ENCODE measurements at places on chromosomes 16 and 17.

DNA sequence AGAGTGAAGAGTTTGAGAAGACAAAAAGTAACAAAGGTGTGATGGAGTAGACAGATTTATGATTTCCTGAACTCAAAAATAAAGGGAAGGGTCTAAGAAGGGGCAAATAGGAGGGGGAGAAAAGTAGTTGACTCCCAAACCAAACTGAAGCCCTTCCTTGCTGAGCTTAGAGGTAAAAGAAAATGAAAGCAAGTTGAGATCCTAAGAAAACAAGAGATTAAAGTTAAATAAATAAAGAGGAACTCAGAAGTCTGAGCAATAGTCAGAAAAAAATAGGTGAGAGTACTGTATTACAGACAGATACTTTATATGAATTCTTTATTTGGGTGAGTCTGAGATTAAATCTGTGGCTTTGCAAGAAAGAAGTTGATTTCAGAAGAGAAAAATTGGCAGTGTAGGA lies 3.3 kb upstream of the PSMD12 start:
- no peak for DNase-seq

DNA sequence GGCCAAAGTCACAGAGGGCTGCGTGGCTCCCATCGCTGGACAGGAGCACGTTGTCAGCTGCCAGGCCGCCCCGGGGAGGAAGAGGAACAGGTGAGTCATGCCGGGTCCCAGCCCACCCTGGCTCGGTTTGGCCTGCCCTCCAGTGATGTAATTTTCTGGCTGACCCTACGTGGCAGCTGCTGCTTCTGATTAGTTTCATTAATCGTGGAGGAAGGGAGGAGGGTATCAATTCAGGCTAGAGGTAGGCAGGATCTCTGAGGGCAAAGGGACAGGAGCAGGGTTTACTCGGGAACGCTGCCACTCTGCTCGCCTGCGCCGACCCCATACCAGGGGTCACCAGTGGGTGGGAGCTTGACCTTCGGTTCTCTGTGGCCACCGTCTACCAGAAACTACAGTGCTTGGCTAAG lies 11.7 kb upstream of the SPATA32 start:
- DNase-seq = no peak

DNA sequence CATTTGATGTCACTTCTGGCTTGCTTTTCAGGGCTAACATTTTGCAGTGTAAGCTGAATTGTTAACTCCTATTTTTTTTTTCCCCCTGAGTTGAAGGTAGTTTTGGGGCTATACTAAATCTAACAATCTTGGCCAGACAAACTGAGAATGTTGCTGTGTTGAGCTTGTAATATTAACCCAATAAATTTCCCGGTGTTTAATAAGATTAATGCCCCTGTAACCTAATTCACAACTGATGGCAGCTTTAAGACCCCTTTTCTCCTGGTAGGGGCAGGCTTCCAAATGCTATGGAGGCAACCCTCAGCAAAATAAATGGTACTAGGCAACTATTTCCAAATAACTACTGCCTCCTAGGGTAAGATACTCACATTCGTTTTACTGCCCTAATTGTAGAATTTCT lies 549.6 kb upstream of the KIF2B start:
- no peak for DNase-seq

DNA sequence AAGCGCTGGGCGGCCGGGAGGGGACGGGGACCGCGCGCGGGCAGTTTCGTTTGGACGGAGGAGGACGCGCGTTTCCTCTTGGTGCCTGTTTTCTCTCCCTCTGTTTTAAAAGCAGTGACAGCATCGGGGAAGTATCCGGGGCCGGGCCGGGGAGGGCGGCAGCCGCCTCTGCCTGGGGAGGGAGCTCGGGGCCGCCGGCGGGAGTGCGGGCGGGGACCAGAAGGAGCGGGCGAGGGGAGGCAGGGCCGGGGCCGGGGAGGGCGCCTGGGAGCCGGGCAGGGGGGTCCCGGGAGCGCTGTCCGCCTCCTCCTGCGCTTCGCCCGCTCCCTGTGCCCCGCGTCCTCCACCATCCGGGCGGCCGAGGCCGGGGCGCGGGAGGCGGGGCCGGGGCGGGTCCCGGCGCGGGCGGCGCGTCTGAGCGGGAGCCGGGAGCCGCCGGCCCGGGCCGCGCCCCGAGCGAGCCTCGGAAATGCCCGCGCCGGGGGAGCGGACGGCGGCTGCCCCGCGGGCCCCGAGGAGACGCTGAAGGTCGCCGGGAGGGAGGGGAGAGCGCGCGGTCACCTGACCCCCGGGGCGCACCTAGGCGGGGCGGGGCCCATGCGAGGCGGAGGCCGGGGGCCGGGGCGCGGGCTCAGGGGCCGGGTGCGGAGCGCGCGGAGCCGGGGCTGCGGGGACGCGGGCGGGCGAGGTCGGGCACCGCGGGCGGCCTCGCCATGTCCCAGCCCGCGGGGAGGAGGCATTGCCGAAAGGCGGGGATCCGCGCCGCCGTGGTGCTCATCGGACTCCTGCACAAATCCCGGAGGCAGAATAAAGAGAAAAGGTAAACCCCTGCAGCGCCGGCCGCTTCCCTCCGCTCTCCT lies 57.3 kb downstream of the RAP1GAP2 start:
- peak; percentile 84 for DNase-seq

DNA sequence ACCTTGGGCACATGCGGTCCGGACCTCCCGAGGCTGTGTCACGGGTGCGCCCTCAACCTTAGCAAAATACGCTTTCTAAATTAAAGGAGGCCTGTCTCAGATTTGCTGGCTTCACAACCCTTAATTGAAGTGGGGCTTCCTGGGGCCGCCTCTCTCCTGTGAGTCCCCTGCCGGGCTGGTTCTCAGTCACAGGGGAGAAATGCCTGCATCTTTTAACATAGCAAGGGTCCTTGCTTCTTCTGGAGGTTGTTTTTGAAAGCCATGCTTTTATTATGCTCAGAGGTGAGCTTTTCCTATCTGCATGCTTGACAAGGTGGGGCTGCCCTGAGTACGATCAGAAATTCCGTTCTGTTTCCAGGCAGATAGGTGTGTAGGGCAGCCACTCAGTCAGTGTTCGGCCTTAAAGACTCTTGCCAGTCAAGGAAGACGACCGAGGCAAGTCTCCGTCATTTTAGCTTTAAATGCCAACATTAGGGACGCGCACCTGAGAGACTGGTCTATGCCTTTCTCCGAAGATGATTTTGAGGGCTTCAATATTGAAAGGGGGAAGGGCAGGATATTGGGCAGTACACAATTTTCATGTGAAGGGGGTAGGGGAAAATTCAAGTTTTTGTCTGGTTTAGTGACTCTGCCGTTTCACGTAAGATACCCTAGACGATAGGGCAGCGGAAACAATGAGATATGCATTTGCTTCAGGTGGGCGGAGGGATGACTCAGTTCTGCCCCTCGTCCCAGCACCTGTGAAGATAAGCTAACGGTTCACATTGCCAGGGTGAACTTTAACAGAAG lies 5.5 kb upstream of the SLC7A5 start:
- DNase-seq = no peak

DNA sequence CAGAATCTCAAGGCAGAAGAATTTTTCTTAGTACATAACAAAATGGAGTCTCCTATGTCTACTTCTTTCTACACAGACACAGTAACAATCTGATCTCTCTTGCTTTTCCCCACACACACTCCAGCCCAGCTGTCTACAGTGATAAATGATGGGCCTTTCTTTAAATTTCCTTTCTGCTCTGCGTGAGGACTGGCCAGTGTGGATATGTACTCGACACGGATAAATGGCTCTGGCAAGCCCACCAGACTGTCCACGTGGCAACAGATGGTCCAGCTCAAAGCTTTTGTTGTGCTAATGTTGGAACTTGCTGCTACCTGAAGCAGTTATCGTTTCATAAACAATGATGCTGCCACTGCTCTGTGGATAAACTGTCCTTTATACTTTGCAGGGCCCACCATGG lies 410.7 kb downstream of the TMEM114 start:
- no peak for DNase-seq

DNA sequence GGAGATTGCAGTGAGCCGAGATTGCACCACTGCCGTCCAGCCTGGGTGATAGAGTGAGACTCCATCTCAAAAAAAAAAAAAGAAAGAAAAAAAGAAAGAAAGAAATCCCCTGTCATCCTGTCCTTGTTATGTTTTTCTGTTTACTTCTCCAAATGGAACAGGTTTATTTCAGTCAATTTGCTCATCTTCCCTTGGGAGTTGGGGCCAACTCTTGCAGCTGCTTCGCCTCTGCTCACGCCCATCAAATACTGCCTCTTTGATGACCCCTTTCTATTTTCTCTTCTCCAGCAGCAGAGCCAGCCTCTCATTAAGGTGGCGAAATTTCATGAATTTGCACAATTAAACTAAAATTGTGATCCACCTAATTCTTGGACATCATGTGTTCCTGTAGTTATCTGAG lies 173.4 kb downstream of the ZNF18 start:
- no peak for DNase-seq

- DNase-seq = no peak
Observed at GRCh38 chr17:74738051-74738996, 1.3 kb downstream of the RAB37 start.

DNA sequence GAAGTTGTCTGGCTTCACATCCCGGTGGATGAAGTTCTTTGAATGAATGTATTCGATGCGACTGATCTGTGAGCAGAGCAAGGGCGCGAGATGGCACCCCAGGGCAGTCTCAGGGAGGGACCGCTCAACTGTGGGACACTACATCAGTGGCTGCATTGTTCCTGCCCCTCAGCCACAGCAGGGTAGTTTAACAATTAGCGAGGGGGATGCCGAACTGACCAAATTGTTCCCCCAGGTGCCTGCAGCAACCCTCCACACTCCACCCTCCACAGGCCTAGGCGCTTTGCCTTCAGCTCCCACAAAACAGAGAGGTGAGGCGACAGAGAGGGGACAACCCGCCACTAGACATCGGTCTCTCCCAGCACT lies 20.3 kb downstream of the CSNK1D start:
- DNase-seq = no peak

DNA sequence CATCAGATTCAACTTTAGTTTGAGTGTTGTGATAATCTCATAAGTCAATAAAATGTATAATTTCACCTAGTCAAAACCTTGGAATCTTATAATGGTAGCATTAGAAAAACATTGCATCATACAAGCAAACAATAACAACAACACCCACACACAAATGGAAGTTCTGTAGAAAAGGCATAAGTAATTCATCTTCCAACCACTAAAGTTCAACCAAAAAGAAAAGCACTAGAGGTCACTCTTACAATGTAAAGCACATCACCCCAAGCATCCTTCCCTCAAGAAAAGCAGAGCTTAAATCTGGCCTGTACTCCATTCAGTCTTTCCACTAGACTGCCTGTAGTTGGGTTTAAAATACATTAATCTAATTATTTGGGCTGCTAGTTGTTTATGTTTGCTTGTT lies 1.8 kb downstream of the CNTNAP4 start:
- no peak for DNase-seq

DNA sequence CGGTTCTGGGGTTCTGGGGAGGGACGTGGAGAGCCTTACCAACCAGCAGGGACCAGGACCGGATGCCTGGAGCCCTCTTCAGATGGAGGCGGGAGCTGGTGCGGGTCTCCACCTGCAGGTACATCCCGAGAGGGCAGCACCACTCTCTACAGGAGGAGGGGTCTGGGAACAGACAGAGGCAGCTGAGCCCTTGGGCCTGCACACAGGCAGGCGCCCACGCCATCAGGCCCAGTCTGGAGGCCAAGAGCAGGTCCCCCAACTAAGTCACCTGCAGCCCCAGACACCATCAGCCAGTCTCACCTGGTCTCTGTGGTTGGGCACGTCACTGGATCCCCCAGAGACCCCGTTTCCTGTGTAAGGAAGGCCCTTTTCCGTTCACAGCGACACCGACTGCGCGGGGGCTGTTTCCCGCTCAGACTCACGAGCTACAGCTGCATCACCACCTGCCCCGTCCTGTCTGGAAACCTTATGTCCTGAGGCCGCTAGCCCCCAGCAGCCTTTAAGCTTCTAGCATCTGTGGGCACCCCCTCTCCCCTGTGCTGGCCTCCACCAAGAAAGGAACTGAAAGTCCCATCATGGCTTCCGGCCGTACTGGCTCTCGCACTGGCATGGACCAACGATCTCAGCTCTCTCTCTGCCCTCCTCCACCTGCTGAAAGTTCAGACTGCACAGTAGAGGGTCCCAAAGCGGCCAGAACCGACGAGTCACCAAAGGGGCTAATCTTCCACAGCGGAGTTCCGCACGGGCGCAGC lies 1.2 kb downstream of the CYBC1 start:
- DNase-seq = peak; percentile 2

DNA sequence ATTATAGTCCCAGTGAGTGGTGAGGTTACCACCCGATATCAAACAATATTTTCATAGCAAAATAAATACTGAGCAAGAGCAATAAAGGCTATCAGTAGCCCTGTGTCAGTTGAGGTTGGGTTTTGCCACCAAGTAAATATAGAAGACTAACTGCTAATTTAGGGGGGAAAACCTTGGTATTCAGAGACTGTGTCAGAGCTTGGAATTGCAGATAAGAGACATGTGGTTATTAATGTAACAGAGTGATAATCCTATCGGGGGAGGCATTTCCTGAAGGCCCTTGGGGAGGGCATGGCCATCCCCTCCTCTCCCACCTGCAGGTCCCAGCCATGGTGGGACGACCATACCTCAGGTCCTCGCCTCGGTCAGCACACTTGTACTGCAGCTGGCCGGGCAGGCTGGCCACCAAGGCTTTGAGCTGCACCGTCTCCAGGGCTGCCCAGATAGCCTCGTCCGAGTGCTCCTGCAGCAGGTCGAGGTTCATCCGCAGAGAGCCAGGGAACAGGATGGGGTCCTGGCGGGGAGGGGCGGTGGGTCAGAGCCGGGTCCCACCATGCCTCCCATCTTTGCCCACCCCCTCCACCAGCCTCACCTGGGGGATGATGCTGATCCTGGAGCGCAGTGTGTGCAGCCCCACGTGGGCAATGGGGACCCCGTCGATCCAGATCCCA lies 68.9 kb downstream of the ABCC6 start:
- no peak for DNase-seq

DNA sequence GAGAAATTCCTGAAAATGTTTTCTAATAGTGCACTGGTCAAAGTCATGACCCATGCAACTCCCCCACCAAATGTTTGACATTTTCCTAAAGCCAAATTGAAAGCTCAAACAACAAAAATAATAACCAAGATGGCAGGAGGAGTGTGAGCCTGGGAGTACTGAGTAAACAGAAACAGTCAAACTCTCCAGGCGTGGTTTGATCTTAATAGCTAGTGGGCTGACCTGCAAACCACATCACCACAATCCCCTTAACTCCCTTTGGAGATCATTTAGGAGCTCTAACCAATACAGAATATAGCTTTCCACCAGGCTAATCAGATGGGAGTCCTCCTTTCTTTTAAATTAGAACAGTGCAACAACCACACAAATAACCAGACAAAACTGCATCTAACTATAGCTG lies 19.2 kb upstream of the MEIOC start:
- DNase-seq = no peak

GRCh38 chr16:15487336-15488284 lies 53.2 kb downstream of the BMERB1 start:
- no peak for DNase-seq
